T-helper 2 cell treated with Interferon-gamma antibody and Interleukin-4, amounts not matched to agents 5 μg/mL and 100 μg/mL, for 36 hours (primary cell): ENCODE measurements at places on chromosomes 3 and 15.

DNA sequence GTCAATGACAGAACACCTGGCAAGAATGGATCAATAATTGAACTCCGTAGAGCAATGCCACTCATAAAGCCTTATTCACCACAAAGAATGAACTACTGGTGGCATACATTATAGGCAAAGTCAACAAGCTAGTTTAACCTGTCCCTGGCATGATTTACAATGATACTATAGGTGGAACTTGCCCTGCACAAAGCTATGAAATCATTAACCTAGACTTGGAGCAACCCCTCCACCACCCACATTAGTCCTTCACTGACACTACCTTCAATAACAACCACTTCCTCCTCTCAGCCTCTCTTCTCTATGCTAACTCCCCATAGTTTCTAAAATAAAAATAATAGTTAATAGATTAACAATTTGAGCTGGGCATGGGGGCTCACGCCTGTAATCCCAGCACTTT is 54.4 kb downstream of the ACAP2 start:
- DNase-seq = no peak

- DNase-seq = no peak
Measured at GRCh38 chr15:101107625-101108460, 144.0 kb downstream of the CHSY1 start.

DNA sequence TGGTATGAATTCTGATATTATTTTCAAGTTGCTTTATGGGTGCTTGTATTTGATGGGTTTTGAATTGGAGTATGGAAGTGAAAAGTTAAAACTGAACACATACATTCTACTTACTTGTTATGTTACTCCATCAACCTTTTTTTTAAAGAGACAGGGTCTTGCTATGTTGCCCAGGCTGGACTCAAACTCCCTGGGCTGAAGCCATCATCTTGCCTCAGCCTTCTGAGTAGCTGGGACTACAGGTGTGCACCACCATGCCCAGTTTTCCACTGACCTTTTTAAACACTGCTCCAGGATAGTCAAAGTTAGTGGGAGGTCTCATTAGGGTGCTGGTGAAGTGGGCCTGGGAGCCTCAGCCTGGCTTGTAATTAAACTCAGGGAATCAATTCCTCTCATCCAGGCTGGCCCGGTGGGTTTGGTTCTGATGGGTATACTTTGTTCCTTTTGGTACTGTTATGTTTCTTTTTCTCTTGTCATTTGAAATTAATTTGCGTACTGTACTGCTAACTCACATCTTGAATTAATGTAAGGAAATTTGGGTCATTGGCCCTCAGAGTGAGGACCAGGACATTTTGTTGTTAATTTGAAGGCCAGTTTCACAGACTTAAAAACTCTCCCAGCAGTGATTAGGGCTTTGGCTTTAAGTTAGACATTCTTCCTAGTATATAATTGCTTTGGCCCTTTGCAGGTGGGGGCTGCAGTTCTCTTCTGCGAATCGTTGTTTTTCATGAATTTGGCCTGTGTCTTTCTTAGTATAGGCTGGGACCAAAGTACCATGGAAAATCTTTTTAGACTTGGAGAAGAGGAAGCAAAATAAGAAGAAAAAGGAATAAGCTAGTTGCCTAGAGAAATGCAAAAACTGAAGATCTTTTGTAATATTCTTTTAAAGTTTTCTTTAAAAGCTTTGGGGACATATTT is 66.9 kb downstream of the FNDC3B start:
- DNase-seq = no peak

- no peak for DNase-seq
Measured at GRCh38 chr15:59087731-59088130, 17.2 kb upstream of the CCNB2 start.

DNA sequence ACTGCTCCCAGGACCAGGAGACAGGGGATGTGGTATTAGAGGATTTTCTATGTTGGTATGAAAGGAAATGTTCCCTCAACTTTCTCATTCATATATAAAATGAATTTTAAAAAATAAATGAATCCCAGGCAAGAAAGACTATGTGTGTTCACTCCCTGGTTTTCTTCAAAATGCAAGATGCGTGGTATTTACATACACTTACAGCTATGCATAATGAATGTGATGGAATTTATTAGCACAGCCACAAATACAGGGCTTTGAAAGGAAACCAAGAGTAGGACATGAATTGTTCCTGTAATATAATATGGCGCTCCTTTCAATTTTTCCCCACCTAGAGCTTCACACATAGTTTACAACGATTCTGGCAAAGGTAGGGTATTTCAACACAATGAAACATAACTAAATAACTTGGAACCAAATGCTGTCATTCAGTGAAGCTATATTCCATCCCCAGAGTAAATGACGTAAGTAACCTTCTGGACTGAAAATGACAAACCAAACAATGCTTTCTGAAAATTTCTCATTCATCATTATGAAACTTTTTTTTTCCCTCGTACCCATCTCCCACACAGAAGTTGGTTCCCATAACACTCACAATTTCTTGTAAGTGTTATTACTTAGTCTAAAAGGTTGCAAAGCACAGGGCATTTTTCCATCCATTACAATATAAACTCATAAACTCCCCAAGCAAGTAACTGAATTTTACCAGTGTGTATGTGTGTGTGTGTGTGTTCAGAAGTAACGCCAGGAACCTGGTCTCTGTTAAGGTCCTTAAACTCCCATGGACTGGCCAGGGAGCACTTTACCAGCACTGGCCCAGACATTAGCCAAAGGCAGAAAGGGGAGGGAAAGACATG is 41.8 kb downstream of the CBLB start:
- peak; percentile 30 for DNase-seq

DNA sequence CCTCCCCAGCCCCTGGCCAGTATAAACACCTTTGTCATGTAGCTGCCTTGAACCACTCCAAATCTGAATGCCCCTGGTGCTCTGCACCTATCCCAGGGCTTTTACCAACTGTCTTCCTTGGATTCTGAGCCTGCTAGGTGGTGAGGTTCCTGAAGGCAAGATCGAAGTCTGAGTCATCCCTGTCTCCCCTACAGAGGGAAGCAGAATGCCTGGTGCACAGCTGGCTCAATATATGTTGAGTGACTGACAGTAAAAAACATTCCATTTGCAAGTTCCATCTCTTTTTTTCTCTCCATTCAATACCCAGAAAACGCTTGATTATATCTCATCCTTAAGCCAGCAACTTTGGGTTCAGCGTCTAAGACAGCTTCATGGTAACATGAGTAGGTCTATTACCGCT is 24.7 kb downstream of the SLC24A1 start:
- DNase-seq = no peak

DNA sequence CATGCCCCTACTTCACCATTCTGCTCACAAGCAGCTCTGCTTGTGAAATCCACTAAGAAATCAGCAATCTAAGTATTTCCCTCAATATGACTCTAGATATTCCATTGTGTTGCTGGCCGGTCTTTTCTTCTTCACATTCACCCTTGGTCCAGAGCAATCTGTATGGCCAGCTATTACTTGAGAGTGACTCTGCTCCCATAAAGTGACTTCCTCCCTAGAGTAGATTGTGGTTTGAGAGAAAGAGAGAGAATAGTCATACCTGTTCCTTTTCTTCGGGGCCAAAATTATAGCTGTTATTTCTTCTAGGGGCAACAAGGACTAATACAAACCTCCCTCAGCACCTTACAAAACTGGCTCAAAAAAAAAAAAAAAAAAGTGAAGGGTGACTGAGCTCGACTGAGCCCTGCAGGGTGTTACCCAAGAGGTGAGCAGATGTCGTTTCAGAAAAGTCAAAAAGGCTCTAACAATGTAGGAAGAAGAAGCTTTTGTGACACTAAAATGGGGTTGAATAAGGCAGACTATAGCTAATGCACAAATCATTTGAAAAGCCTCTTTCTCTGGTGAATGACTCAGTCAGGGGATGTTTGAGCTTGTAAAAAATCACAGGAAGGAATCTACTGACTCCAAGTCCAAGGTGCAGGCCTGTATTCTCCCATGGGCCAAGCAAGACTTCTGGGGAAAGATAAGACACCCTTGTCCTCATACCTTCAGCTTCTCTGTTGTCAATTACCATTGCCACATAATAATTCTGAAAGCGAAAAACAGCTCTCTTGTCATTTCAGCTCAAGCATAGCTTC is 161.0 kb upstream of the SLC24A5 start:
- DNase-seq = no peak

DNA sequence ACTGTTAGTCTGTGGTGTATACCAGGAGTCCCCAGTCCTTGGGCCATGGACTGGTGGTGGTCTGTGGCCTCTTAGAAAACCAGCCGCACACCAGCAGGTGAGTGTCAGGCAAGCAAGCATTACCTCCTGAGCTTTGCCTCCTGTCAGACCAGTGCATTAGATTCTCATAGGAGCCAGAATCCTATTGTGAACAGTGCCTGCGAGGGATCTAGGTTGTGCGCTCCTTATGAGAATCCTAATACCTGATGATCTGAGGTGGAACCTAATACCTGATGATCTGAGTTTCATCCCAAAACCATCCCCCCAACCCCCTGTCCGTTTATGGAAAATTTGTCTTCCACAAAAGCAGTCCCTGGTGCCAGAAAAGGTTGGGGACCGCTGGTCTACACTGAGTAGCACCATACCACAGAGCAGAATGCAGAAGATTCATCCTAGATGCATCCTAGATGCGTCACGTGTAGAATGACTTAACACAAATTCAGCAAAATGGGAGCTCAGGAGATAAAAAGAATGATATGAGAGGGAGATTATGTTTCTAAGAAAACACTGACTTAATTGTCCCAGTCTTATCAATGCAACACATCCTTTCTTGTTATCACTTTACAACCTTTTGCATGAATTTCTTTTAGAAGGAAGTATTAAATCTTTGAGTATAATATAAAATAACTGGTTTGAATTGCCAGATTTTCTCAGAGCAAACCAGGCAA is 28.5 kb downstream of the SELENOT start:
- no peak for DNase-seq

DNA sequence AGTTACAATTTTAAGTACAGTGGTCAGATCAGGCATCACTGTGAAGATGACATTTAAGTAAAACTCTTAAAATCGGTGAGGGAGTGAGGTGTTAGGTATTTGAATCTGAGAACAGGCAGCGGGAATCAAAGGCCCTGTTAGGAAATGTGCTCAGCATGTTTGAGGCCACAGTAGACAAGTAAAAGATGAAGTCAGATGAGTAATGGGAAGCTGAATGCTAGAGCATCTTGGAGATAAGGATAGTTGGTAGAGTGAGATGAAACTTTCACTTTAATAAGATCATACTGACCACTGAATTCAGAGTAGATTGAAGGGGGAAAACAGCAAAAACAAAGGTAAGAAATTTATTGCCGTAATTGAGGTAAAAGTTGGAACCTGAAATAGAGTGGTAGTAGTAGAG is 61.6 kb downstream of the DCBLD2 start:
- no peak for DNase-seq

DNA sequence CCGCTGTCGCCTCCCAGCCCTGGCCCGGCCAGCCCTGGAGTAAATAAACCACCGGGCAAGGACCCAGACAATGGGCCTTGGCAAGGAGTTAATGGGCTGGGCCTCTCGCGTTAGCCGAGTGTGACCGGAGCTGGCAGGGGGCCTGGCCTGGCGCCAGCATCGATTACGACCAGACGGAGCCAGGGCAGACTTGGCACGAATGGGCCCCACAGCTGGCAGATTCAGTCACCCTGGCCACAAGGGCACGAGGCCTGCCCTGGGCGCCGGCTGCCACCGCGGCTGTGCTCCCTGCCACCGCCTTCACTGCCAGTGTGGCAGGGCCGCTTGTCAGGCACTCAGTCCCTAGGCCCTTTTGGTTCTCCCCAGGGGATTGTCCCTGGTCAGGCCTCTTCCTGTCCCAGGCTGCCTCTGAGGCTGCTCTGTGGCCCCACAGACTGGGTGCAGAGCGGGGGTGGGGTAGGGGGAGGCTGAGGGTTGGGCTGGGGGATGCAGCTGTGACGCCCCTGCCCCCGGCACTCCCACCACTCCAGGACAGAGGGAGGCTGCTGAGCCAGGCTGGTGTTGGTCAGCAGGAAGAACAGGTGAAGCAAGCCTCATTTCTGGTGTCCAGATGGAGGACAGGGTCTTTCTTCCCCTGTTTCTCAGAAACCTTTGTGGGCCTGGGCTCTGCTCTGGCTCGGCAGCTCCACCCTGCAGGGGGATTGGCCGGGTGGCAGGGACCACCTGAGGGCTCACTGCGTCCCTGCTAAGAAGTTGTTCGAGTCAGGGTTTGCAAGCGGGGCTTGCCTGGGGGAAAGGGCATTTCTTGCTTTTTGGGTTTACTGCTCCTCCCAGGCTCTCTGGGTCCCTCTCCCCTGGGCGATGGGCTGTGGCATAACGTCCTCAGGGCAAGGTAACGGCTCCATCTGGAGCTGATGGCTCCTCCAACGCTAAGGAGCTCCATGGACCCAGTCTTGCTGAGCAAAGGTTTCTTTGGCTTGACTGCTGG is 30.5 kb upstream of the SRP14 start:
- DNase-seq = no peak

DNA sequence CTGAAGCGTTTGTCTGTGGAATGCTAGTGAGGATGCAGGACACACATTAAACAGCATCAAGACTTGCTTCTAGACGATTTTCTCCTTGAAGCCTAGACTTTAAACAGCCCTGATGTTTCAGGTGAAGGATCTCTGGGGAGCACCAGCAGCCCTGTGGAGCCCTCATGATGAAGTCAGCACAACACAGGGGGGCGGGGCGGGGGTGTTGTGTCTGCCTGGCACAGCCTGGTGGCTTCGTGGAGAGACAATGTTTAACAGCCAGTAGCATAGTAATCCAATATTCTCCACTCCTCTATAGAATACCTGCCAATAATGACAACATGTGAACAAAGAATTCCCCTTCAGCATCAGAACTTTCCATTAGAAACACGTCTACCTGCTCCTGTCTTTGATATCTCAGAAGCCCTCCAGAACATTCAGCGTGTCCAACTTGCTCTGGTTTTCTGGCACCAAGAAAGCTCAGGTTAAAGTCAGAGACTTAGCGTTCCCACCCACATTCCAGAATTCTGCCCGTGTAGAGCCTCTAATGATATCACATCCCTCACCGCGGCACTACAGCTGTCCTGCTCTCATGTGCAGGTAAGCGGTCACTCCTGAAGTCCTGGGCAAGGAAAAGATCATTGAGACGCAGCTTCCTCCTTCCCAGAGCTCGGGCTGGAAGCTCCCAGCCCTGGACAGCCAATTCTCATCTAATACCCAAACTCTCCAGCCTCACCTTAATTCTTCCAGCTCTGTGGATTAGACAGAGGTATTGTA is 98.0 kb downstream of the ATP10A start:
- no peak for DNase-seq

GRCh38 chr15:100112636-100113305 is 229.0 kb downstream of the ADAMTS17 start:
- DNase-seq = no peak
